ENCODE measurements at places on chromosomes 2 and 18.

DNA sequence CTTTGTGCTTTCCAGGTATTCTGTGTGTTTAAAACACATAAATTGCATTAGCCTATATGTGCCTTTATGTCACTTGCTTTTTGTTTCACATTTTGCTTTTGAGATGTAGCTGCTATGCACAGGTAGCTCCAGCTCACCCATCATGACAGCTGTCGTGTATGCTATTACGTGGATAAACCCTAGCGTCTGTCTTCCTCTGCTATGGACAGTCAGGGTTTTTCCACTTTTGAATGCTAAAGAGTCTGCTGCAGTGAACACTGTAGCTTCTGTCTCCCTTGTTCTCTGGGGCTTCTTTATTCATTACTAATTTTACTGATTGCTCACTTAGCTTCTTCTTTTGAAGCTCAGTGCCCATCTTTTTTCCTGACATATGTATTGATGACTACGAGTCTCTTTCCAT, 24.7 kb upstream of the MBP start:
- DNase-seq, result no peak

GRCh38 chr2:48377646-48378045, 152.3 kb upstream of the STON1 start:
- DNase-seq, result no peak

GRCh38 chr18:10100196-10100595, 186.4 kb downstream of the VAPA start:
- no peak for DNase-seq

DNA sequence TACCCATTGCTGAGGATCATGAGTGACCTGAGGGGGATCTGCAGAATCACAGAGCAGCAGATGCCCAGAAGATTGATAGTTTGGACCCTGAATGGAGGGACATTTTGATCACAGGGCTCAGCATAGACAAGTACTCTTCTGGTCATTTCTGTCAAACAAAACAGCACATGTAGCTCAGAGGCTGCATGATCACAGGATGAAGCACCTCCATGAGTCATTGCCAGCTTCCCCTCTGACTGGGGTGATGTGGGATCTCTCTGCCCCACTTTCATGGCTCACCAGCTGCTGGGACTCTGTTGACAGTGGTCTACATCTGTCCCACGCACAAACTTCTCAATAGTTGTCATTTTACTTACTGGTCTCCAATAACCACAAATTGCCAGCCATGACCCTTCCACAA, 264.1 kb downstream of the RPIA start:
- no peak for DNase-seq

- no peak for DNase-seq
Observed at GRCh38 chr2:168449419-168449818, 6.7 kb upstream of the CERS6 start.

GRCh38 chr18:9758624-9759075, 50.5 kb downstream of the RAB31 start:
- DNase-seq, result no peak

GRCh38 chr2:155368934-155369333, 670.4 kb downstream of the KCNJ3 start:
- DNase-seq, result no peak

DNA sequence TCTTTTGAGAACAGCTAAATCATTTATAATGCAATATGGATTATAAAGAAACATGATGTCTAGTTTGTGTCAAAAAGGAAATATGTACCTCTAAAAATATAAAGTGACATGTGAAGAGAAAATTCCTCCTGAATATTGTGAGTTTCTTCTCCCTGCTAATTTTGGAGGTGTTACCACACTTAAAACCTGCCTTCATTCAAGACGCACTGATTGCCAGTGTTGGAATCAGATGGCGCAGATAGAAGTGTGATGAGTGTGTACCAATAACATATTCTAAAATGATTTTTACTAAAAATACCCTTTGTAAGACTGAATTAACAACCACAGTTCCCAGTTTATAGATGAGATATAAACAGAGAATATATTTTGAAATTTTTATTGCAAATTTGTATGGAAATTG, 681.8 kb upstream of the LRATD1 start:
- no peak for DNase-seq

DNA sequence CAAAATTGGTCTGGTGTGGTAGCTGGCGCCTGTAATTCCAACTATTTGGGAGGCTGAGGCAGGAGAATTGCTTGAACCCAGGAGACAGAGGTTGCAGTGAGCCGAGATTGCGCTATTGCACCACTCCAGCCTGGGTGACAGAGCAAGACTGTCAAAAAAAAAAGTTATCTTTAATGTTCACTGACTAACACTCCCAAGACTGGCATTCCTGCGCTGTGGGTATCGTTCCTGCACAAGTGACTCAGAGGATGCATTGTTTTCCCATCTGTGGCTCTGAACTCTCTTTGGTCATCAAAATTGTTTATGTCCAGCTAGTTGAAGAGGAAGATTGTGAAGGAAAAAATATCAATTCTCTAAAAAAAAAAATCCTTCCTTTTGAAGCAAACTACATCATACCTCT, 539.0 kb downstream of the SOX11 start:
- DNase-seq, result no peak

DNA sequence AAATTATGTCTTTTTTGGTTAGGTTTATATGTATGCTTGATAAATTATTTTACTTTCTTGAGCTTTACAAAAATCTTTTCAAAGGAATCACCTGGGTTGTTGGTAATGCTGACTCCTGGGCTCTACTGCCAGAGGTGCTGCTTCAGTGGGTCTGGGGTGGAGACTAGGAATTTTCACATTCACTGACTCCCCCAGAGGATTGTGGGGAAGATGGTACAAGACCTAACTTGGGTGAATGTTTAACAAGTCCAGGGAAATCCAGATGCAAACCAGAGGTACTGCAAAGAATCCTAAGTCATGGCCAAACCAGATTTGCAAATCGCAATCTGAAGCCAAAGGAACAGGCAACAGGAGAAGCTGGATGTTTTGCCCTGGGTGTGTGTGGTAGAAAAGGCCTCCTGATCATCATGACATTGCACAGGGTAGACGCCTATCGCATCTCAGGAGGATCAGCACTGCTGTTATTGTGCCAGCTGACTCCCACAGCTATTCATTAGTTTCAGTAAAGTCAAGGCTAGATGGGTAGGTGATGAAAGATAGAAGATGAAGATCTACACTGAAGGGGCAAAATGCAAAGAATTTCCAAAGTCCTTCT, 185.2 kb downstream of the BARD1 start:
- DNase-seq, result no peak

- no peak for DNase-seq
Observed at GRCh38 chr2:88959480-88960204, 268.2 kb downstream of the RPIA start.

DNA sequence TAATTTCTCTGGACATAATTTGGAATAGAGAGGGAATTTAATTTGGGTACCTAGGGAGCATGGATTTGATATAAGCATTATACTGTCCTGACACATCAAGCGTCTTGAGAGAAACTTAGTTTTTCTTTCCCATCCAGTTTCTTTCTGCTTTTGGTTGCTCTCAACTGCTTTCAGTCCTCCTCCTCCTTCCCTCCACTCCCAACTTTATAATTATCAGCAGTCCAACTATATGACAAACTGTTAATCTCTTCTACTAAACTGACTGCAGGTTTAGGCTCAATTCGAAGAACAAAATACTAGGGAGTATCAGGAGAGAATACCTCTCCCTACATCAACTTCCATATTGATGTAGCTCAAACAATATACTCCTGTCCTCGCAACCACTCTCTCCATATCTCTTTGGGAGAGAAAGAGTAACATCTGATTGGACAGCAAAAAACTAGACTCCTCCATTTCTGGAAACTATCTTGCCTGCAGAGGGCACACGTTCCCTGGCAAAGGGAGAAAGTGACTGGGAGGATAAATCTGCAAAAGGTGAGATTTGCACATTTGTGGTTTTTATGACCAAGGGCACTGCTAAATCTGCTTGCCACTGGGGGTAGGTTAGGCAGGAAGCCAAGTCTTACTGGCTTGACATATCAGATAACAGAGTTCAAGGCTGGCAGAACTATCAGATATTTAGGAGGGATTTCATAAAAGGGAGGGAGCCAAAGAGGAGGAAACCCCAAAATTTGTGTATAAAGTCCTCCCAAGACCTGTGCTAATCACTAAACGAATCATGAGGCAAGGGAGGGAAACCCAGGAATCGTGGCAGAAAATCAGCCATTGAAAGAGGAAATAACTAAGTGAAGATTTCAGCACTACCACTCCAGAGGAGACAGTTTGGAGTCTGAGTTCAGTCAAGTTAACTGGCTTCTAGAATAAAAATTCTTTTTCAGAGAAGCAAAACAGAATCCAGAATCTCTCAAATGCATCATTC, 40.0 kb downstream of the ICA1L start:
- DNase-seq, result peak; percentile 13

- DNase-seq, result no peak
Observed at GRCh38 chr18:80246445-80247392, 595 bp downstream of the PARD6G start.

DNA sequence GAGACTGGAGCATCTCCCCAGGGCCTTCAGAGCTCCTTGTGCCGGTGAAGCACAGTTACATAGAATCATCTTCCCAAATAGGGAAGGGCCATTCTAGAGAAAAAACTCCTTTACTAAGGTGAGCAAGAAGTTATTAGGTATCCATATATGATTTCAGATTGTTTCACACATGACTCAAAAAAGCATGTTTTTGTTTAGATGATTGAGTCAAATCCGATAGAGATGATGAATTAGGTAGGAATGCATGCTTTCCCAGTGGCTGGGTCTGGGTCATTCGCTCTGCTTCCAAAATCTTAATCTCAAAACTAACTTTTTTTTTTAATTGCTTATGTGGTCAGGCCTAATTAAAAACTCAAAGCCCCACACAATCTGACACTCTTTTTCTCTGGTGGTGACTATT, 3.8 kb downstream of the NT5C1B start:
- no peak for DNase-seq

DNA sequence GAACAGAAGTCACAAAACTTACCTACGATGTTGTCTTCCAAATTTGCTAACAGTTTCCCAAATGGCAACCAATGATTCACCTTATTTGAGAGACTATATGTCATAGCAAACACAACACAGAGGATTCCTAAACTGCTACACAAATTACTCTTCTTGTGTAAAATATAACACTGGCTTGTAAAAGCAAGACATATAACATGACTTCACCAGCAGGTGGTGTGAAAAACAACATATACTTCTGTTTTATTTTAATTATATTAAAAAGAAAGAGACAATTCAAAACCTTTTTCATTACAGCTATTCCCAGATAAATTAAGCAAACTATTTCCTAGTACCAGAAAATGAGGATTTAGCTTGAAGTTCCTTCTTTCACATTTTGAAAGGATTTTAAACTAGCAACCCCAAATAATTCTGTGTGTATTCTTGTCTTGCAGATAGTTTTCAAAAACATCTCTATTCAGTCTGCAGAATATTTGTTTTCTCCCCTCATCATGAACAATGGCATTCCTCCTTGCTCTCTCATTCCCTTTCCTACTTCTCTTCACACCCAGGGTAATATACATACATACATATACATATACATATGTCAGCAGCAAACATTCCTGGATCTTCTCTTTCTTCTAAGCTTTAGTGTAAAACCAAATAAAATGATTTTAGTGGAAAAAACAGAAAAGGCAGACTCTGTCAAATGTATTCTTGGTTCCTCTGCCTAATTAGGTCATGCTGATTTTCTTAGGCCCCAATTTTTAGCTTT, 62.1 kb downstream of the SCN3A start:
- no peak for DNase-seq

GRCh38 chr18:67411116-67411515, 105.4 kb downstream of the DSEL start:
- DNase-seq, result no peak

DNA sequence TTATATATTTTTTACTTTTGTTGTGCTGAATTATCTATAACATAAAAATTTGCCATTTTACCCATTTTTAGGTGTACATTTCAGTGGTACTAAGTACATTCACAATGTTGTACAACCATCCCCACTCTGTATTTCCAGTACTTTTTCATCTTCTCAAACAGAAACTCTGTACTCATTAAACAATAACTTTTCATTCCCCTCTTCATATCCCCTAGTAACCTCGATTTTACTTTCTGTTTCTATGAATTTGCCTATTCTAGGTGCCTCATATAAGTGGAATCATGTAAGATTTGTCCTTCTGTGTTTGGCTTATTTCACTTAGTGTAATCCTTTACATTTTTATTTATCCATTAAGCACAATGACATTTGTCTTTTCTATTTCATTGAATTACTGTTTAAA, 51.3 kb downstream of the GTF2A1L start:
- no peak for DNase-seq

DNA sequence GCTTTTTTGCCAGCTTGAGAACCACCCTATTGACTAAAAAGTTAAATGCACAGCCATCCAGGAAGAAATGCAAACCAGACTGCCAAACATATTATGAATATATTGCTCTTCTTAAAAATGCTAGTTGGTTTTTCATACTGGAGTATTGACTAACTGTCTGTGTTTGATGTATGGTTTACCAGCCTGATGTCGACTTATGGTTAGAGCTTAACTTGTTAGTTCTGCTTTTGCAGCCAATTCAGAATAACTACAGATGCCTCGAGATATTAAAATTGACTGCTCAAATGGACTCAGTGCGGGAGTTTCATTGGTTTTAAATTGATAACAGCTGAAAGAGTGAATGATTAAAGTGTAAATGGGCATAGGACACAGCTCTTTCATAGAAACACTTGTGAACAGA, 369.8 kb downstream of the ARHGAP15 start:
- no peak for DNase-seq

DNA sequence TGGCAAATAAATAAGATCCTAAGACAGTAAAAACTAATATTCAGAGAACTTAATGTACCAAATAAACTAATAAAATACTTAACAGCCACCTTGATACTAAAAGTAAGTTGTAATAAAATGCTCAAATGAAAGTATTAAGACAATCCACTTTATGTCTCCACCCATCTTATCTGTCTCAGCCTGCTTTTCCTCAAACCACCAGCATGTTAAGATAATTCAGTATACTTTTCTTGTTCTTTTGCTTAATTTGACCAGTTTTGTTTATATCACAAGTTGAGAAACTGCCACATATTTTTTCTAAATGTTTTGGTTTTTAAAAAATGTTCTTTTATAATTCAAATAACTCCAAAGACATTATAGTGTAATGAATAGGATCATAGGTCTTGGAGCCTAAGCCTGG, 142.0 kb downstream of the MBD5 start:
- DNase-seq, result no peak

- no peak for DNase-seq
Observed at GRCh38 chr18:74012954-74013630, 134.5 kb downstream of the FBXO15 start.

Data from activated gamma-delta T cell treated with anti-CD3 and anti-CD28 coated beads, Interleukin-2, amount 50 U/mL, for 16 hours (primary cell).